Jurkat, Clone E6-1 (cell line): ENCODE measurements at places on chromosomes 11 and 22.

DNA sequence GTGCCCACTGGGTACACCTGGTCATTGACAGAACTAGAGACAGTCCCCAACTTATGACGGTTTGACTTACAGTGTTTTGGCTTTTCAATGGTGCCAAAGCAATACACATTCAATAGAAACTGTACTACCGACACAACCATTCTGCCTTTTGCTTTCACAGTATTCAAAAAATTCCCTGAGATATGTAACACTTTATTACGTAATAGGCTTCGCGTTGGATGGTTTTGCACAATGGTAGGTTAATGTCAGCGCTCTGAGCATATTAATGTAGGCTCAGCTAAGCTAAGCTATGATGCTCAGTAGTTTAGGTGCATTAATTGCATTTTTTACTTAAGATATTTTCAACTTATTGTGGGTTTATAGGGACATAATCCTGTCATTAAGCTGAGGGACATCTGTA lies 105.1 kb upstream of the B3GAT1 start:
- no peak for DNase-seq

DNA sequence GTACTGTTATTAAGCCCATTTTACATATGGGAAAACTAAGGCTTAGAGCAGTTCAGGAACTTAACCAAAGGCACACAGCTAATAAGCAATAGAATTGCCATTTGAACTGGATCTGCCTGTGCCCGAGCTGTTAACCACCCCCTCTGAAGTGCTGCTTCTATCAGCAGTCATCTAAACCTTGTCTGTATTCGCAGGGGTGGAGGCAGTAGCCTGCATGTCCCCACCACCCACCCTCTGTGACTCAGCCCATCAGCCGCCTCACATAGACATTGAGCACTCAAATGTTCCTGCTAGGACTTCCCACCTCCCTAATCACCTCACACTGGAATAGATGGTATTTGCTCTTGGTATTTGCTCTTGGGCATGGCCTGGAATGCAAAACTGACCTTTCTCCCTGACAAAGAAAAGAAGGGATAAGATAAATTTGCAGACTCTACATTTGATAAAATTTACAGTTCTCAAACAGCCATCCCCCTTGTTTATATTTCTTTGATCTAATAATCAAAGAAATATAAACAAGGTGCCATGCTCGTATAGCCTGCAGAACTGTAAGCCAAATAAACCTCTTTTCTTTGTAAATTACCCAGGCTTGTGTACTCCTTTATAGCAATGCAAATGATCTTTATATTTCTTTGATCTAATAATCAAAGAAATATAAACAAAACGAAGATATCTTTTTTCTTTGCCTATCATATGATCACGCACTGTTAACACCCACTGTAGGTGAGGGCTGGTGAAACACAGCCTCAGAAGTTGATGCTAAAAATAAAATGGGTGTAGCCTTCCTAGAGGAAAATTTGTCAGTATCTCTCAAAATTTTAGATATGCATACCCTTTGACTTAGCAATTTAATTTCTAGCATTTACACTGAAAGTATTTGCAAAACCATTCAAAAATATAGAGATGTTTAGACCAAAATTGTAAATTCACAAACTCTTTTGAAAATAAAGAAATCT lies 15.9 kb downstream of the DKK3 start:
- DNase-seq, result no peak

DNA sequence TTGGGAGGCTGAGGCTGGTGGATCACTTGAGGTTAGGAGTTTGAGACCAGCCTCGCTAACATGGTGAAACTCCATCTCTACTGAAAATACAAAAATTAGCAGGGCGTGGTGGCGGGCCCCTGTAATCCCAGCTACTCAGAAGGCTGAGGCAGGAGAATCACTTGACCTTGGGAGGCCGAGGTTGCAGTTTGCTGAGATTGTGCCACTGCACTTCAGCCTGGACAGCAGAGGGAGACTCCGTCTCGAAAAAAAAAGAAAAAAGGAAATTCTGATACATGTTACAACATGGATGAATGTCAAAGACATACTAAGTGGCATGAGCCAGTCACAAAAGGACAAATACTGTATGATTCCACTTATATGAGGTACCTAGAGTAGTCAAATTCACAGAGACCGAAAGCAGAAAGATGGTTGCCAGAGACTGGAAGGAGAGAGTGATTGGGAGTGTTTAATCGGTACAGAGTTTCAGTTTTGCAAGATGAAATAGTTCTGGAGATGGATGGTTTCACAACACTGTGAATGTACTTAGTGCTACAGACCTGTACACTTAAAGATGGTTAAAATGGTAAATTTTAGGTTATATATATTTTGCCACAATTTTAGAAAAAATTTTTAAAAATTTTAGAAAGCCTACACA lies 92.3 kb downstream of the BLID start:
- no peak for DNase-seq

DNA sequence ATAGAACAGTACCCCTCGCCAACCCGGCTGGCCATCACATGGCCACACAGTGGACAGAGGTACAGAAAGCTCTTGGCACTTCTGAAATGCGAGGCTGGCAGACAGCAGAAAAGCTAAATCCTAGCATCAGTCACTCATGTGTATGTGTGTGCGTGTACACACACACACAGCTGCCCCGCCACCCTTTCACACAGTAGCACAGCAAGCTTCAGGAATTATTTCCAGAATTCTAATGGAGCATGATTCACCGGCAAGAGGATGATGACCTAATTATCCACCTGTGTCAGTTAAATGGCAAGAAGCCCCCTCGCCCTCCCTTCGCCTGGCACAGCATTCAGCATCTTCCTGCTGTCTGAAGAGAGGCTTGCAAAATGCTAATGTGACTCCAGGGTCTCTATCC lies 336.0 kb downstream of the SHANK2 start:
- no peak for DNase-seq

GRCh38 chr11:43852057-43852636 lies 28.5 kb upstream of the ALKBH3 start:
- DNase-seq, result peak; percentile 79

DNA sequence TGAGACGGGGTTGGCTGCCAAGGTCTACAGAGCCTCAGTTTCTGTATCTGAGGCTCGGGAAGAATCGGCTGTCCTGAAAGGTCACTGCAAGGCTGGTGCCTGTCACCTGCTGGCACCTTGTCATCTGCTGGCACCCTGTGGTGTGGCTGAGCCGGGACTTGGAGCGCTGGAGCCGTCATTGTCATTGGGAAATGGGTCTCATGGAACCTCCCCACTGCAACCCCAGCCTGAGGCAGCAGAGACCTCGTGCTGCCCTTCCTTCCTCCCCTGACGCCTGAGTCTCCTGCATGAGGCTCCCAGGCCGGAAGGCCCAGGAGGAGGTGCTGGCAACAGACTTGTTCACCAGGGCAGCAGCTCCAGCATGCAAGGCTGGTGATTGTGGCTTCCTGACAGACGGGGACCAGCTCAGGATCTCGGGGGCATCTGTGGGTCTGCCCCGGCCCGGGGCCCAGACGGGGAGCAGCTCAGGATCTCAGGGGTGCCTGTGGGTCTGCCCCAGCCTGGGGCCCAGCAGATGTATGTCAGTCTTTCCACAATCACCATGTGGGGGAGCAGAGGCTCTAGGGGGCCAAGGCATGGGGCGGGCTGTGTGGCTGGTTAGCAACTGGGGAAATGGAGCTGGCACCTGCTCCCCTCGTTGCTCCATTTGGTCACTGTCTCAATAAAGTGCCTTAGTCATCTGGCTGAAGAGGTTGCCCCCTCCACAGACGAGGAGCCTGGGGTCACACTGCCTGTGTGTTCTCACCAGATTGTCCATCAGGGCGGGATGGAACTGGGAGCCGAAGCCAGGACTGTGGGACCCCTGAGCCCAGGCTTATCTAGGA lies 668.7 kb downstream of the BRD1 start:
- no peak for DNase-seq

DNA sequence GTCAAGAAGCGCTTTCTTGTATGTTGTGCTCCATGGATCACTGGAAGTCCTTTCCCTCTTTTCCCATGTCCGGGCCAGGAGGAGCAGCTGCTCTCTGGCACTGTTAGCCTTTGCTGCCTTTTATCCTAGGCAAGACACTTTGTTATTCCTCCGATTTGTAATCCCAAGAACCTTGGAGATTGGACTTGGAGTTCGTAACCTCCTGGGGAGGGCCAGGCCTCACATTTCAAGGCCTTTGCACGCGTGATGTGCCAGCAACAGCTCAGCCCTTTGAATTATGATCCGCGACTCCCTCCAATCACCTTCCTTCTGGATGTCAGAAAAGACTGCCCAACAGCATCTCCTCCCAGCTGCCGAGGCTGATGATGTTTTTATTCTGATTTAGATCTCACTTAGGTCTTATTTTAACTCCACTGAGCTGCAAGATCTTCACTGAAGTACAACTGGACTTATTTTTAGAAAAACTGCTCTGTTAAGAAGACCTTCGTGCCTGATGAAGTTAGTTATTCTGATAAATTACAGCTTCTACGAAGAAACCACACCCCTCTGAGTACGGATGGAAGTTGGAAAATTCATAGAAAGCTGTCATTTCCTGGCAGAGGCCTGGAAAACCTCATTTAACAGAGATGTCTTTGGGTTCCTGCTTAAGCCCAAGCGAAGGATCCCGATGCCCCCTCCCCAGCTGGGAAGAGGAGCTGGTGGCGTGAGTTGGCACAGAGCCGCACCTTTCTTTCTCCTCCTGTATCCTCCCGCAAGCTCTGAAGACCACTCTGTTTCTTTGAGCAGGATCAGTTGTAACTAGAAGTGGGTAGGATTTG lies 62.4 kb downstream of the PARVB start:
- DNase-seq, result no peak

GRCh38 chr11:70128435-70128906 lies 50.4 kb downstream of the ANO1 start:
- no peak for DNase-seq

- DNase-seq, result no peak
Measured at GRCh38 chr22:45546333-45547015, 43.8 kb downstream of the FBLN1 start.

DNA sequence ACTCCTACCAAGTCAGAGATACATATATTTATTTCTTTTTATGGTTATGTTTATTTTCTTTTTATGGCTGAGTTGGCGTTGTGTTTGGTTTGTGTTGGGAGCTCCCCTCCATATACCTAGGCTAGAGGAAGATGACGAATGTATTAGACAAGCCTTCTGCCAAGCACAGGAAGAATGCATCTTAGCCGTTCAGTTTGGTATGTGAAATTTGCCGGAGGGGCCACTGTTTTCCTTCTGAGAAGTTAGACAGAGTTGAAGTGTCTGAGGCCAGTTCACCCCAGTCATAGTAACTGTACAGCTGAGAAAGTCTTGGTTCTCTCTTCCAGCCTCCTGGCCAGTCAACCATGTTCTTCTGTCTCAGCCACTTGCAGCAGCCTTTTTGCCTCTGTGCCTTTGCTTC lies 29.8 kb downstream of the TEAD1 start:
- DNase-seq, result no peak

DNA sequence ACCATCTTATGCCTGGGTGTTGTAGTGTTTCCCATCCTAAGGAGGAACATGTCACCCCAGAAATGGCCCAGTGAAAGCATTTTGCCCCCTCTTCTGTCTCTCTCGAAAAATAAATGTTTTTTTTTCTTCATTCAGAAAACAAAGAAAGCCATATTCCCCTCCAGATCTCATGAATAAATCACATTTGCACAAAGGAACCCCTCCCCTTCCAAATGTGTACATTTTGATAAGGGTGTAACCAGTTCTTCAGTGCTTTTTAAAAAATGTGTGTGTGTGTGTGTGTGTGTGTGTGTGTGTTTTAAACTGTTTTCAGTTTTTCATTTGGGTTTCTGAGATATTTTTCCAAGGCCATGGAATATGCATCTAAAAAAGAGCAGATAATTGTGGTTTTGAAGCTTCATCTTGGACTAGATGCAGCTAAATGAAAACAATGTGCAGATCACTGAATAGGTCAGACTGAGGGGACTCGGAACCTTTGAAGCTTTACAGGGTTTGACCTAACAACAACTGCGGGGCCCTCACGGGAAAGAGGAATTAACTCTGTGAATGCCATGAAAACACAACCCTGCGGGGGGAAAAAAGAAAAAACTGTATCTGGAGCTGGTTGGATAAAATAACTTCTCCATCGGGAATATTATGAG lies 76.4 kb downstream of the YAP1 start:
- DNase-seq, result no peak

GRCh38 chr11:113533425-113533698 lies 58.2 kb upstream of the DRD2 start:
- DNase-seq, result no peak

- no peak for DNase-seq
Measured at GRCh38 chr22:40665312-40665711, 14.0 kb upstream of the MCHR1 start.

DNA sequence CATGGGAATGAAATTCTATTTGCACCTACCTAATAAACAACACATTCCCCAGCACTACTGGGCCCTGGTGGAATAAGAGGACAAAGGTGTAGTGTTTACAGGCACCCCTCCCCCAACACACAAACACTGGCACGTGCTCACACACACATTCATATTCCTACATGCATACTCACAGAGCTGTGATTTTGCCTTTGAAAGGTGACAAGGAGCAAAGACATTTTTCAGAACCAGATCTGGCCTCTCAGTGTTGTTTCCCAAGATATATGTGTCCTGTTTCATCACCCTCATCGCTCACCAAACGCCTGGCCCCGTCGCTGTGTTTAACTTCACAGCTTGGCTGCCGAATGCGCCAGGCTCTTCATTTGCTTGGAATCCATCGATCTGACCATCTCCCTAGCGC lies 292.6 kb downstream of the NTM start:
- DNase-seq, result no peak

DNA sequence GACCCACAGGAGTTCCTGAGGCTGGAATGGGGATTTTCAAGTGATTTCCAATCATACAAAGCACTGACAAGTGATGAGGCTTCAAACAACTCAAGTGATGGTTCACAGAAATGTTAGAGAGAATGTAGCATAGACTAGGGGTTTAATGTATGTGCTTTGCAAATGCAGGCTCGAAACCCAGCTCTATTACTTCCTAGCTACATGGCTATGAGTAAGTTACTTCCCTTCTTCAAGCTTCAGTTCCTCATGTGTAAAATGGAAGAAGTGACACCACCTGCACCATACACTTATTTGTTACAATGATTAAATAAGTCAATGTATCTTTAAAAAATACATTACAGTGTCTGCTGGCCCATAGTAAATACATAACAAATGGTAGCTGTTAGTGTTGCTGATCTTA lies 139.8 kb downstream of the CCDC81 start:
- no peak for DNase-seq
